ENCODE measurements at places on chromosomes 2 and 18.

DNA sequence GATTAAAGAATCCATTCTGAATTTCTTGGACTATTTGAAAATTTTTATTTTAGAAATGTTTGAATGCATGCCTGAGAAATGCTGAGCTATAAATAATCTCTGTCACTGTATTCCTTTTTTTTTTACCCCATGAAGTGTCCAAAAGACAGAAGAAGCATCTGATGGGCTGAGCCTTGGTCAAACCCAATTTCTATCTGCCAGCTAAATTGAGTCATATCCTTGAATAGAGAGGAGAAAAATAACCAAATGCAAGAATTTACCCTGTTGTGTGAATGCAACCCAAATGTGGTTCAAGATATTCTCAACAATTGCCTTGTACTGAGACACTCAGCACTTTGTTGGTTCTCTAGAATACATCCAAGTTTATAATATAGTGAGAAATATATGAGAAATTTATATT is 223.5 kb downstream of the UBE2E3 start:
- no peak for DNase-seq

DNA sequence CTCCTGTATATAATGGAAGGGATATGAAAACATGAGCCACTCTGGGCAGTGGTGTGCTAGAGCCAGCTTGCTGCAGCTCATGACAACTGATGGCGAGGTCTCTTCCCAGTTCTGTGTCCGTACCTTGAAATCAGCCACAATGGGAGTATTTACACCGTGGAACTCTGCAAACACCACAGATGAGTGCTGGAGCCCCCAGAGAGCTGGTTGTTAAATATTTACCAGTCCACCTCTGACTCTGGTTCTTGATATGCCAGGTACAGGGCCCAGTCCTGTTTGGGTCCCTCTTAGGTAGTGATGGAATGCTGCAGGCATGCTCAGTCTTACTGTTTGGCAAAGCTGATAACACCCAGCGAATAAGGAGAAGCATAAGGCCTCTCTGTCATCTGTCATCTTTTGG is 116.1 kb upstream of the GLI2 start:
- no peak for DNase-seq

DNA sequence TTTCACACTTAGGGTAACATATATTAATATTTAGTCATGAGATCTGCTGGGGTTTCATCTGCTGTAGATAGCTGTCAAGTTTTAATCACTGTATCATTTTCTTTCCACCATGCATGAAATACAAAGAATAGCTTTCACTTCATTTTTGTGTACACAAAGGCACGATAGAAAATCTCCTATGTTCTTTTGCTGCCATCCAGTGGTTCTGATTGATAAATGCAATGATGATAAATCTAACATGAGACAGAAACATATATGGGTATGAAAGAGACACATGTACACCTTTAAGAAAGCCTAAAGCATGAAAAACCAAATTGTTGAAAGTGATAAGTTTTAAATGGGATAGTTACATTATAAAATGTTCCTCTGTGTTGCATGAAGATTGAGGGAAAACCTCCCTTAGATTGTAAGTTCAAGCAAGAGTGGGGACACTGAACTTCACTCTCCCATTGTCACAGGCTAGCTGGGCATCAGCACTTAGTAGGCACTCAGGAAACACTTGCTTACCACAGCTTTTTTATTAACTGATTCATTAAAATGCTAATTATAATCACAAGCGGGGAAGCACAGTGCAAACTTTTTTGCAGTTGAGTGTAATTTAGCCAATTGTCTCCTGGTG is 31.2 kb downstream of the C1D start:
- DNase-seq = no peak

DNA sequence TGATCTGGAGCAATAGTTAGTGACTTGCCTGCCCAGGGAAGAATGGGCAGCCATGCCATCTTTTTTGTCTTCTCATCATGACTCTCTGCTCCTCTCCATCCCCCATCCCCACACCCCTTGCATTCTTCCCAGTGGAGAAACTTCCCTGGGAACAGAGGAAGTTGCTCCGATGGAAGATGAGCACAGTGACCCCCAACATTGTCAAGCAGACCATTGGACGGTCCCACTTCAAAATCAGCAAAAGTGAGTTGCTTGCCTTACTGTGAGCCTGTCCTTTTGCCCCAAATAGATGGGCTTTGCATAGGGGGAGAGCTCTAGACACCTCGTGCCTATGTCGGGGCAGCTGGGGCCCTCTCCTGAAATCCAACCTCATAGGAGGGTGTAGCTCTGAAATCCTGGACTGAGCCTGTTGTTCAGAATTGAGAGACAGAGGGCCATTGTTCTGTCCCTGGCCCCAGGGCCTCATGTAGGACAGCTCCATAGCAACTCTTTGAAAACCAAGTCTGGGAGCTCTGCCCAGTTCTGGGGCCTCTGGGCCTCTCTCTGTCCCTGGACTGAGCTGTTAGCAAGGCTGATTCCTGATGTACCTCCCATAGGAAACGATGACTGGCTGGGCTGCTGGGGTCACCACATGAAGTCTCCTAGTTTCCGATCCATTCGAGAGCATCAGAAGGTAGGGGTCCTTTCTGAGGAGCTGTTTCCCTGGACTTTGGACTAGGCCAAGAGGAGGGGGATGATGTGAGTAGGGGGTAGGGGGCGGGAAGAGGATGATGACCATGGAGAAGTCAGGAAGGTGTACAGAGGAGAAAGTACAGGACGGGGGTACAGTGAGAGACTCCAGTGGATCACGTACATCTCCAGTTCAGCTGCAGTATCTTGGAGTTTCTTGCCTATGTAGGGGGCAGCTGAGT is 35.2 kb downstream of the TTLL4 start:
- DNase-seq = no peak

- DNase-seq = peak; percentile 18
These were observed 507 bp downstream of the PKP4 start for GRCh38 chr2:158457092-158457825.

- no peak for DNase-seq
These were observed 243.9 kb downstream of the AFF3 start for GRCh38 chr2:99898336-99899048.

DNA sequence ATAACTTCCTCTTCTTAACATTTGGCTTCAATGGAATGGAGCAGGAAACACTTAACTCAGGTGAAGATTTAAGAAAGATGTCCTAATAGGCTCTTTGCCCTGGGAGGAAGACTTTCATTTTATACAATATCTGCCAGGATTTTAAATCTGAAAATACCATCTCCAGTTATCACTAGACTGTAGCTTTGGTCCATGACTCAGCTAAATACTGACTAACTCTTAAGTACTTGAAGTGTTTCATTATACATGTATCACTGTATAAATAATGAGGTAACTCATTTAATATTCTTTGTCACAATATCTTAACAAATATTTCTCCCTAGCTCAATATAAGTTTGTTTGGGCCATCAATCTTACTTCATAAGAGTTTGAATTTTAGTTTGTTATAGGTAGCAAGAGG is 34.7 kb downstream of the RBKS start:
- no peak for DNase-seq

DNA sequence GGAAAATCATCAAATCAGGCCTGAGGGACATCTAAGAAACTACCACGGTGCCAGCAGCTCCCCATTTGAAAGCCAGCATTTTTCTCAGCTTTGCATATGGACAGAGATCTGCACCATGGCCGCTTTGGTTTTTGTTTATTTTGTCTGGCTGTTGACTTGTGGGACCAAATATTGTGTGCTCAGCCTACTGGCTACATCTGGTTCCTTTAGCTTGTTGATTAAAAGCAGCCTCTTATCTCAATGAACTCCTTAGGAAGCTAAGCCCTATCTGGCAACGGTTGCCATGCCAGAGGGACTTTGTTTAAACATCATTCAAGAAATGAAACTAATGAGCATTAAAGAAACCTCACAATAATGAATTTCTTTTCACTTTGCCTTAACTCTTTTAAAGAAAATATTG is 32.4 kb upstream of the CCDC150 start:
- no peak for DNase-seq

DNA sequence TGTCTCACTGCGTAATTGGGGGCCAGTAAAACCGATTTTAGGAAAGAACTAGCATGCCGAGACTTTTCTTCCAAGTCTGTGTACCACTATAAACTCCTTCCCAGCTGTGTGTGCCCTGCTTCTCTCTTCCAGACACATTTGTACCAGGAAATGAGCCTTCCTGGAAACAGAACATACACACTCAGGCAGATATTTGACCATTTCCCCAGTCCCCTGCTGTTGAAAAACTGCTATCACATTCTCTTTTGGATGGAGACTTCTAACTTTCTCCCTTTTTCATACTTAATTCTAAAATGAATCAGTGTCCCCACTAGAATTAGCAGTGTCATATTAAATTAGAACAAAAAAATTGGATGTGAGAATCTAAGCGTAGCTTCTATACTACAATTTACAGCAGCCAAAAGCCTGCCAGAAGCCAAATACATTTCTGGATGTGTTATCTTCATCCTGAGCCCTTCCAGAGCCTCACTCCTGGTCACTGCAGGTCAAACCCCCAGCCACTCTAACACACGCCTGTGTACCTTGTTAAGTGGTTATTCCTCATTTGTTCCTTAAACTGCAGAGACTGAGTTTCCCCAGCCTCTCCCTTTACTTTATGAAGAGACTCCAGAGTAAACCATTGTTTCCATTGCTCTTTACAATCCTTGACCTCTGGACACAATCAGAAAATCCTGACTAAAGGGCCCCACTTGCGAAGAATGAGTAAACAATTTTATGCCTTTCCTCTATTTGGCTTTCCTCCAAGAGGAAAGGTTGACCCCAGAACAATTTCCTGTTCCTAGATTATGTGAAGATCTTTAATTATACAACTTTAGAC is 20.4 kb downstream of the DSG4 start:
- DNase-seq = no peak

GRCh38 chr2:229044581-229044980 is 226.5 kb downstream of the PID1 start:
- no peak for DNase-seq

- DNase-seq = no peak
These were observed 110.3 kb upstream of the SH3BP4 start for GRCh38 chr2:234841321-234842015.

- no peak for DNase-seq
These were observed 13.8 kb upstream of the IAH1 start for GRCh38 chr2:9460441-9461017.

- DNase-seq = peak; percentile 13
These were observed 9.0 kb upstream of the DSEL start for GRCh38 chr18:67525328-67526099.

DNA sequence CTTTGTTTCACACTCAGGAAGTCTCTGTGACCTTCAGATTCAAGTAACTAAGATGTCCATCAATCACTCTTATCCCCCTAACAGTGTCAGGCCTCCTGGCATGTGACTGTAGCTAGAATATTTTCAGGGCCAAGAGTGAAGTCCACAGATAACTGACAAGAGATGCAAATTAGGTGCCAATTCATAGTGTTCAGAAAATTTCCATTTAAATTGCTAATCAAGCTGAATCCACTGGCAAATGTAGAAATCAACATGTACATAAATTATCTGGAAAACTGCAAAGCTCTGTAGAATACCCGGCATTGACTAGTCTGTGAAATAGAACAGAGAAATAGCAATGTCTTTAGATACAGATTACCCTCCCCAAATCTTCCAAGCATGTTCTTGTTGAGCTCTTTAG is 38.6 kb upstream of the ARL4C start:
- no peak for DNase-seq

DNA sequence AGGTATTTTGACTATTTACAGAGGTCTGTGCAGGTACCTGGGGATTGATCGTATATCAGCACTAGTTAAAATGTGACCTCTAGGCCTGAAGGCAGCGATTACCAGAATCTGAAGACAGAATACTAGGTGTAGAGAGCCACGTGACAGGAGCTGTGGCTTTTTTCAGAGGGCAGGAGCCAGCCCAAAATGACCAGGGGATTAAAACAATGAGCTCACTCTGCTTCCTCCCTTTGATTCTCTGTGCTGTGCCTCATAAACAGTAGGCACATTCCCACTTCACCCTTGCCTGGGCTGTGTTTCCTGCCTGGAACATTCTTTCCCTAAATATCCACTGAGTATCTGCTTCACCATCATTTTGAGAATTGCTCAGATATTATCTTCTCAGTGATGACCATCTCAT is 15.2 kb downstream of the ITGAV start:
- DNase-seq = no peak

DNA sequence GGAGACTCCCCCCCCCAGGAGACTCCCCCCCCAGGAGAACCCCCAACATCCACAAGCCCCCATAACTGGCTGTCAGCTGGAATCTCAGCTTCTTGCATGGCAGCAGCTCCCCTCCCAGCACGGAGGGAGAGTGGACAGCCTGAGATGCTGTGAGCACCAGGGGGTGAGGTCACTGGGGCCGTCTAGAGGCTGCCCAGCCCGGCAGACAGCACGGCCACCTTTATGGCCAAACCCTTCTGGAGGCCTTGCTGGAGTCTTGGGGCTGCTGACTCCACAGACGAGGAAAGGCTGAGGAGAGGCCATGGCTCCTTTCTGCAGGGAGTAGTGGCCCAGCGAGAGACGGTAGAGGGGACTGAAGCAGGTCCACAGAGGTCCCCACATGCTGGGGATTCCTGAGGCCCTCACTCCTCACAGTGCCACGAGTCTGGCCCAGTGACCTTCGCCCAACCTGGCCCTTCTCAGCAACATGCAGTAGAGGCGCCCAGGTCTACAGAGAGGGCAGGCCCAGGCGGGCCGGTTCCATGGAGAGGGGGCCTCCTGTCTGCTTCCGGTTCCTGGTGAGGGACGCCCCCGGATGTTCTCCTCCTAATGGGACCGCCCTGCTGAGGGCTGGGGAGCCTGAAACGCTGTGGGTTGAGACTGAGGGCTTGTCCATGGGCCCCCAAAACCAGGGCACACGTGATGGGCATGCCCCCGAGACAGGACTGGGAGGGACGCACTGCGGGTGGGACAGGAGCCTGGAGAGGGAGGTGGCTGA is 122.6 kb upstream of the CTDP1 start:
- no peak for DNase-seq

DNA sequence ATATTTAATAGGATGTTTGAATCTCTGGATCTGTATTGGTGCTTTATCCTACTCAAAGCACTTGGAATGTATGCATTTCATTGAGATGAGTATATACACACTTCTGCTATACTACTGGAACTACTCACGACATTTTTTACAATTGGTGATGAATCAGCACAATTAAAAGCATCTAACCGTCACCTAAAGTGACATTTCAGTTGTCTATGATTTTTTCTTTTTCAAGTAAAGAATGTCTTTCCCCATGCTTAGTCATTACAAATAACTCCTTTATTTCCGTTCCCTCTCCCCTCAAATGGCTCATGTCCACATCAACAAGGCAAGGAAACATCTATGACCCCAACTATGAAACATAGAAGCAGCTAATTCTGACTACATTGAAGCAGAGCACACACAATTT is 77.3 kb downstream of the CLIP4 start:
- no peak for DNase-seq

DNA sequence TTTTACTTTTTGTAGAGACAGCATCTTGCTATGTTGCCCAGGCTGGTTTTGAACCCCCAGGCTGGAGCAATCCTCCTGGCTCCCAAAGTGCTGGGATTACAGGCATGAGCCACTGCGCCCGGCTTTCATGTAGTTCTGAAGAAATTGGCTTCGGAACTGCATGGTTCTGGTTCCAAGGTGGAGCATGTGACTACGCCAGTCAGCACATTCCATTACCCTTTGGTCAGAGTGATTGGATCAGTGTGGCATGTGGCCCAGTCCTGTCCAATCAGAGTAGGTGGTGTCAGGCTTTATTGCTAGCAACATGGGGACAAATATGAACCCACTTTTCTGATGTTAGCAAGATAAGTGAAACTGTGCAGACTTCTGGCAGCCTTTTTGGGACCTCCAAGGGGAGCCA is 16.3 kb upstream of the ATOH8 start:
- no peak for DNase-seq

- no peak for DNase-seq
These were observed 4.6 kb downstream of the NEURL3 start for GRCh38 chr2:96500385-96501066.
